ENCODE measurements at places on chromosomes 2 and 18. TPM values are rescaled to one million over a fixed set of nuclear protein-coding genes. Genes with fewer than 3 reads are reported as not detected.

GRCh38 chr18:45379903-45380302 is 235.4 kb upstream of the SLC14A2 start:
- DNase-seq, result no peak

GRCh38 chr2:172098650-172099471 is 3.8 kb downstream of the DLX2 start:
- no peak for DNase-seq

DNA sequence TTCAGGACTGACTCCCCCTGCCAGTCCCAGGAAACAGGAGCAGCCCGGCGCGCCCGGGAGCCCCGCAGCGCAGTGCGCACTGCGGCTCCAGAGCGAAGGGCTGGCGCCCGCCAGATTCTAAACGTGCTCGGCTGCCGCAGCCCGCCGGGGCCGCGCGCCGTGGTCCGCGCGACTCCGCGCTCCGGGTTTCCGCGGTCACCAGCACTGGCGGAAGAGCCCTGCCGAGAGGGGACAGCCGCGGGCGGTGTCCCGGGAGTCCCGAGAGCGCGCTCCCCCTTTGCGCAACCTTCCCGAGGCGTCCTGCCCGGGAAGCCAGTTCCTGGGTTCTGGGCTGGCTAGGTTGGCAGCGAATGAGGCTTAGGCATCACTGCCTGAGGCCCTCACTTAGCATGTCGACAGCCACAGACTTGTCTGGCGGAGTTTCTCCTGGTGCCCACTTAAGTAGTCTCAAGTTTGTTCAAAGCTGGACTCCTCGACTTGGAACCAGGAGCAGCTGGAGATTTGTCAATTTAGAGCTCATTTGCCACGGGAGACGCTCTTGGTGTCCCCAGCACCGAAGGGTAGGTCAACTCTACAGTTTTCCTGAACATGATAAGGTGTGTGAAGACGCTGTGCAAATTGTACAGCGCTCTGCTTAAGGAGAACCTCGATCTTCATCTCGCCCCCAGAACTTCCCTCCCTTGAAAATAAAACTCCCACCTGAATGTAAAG is 1.5 kb upstream of the VSNL1 start:
- DNase-seq, result peak; percentile 78

DNA sequence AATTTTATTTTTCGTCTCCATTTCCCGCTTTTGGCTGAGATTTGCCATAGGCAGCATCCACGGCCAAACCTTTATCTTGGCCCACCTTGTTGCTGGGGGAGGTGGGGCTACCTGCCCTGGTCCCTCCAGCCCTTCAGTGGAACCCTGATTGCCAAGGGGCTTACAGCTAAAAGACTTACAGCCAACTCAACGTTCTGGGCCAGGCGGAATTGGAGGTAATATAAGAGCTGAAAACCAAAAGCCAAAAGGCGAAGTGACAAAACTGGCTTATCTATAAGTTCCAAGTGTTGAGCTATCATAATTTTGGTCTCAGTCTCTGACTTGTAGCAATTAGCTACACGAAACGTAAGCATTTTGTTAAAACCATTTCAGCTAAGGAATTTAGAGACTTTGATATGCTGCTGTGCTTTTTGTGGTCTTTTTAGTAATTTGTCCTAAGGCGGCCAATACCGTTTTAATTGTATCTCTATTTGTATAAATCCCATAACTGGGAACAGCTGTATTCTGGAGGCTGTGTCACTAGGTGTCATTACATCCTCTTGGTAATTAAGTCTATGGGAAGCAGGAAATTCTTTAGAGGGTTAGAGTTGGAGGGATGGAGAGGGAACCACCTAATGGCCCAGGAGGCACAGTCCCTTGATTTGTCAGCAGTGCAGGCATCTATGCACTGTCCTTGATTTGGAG is 24.0 kb downstream of the PDCD1 start:
- DNase-seq, result no peak

Gene TUBB8B
- not detected for total RNA-seq

Gene STRADB
- total RNA-seq, result 33.6 TPM

GRCh38 chr2:64938607-64939285 is 50.5 kb upstream of the SLC1A4 start:
- DNase-seq, result no peak

Gene TOGARAM2
- total RNA-seq, result 1.1 TPM

- DNase-seq, result no peak
Measured at GRCh38 chr2:198717451-198717850, 740.3 kb downstream of the SATB2 start.

Gene AGXT
- total RNA-seq, result not detected

- DNase-seq, result no peak
Measured at GRCh38 chr2:180161415-180161814, 154.3 kb upstream of the CWC22 start.

DNA sequence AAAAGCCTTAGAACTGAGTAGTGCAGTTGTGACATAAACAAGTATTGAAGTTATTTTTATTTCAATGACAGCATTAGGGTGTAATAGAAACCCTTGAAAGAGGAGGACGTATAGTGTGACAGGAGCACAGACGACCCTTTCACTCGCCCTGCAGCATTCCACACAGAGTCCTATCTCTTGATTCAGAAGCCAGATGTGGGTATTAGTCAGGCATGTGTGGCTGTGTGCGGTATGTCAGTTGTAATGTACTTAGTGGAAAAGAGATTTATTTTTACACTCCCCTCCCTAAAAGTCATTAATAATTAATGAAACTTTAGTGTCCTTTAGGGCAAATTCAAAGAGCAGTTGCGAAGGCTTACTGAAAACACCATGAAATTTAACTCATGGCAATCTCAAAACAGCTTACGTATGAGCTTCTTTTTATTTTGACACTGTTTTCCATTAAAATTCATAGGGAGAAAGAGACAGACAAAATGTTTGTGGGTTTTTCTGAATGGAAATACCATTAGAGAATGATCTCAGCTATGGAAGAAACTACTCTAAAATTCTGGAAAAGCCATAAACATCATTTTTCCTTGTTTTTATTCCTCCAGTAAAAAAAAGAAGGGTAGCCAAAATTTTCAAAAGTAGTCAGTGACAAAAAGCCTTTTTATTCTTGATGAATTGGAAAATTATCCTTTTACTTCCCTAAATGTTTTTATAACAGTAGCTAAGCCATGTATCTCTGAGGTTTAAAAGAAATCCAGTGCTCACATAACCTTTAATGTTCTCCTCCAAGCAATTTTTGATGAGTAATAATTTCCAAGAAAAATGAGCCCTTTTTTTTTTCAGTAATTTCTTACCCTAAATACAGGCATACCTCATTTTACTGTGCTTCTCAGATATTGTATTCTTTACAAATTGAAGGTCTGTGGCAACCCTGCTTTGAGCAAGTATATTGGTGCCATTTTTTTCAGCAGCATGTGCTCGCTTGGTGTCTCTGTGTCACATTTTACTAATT is 84.0 kb upstream of the DSEL start:
- peak; percentile 28 for DNase-seq

Gene FAM110C
- 15.1 TPM for total RNA-seq

DNA sequence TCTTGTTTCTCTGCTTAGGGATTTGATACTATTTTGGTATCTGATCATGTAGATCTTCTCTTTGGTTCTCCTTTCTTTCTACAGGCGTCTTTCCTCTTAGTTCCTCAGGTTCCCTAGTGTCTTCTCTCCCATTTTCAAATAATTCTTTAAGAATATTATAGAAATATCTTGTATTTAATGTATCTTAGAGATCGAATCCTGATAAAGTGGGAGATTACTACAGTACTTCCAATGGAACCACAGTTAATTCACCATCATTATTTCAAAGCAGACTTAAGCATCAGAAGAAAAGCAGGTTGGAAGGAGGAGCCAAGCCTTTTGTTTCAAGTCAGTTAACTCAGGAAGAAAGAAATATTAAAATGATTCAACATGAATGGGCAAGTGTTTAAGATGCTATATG is 1.1 kb upstream of the CHN1 start:
- DNase-seq, result no peak

Gene SIX3
- not detected for total RNA-seq

Gene MAP3K2
- total RNA-seq, result 61.0 TPM

DNA sequence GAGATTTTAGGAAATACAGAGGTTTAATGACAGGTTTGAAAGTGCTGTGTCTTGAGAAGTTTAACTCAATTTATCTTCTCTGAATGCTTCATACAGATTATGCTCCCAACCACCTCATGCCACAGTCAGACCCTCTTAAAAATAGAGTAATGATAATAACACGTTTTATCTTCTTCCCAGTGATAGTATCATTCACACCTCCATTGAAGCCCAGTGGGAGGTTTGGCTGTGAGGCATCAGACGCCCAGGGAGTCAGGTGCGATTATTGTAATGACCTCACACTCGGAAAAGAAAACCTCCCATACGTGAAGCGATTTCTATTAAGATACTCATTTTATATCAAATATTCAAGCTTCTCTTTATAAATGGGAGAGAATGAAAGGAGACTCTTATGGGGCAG is 366.3 kb downstream of the SETBP1 start:
- no peak for DNase-seq

Gene GPR75
- 9.4 TPM for total RNA-seq

Gene GDF7
- total RNA-seq, result 1.3 TPM

GRCh38 chr18:12599966-12600365 is 57.9 kb downstream of the SPIRE1 start:
- DNase-seq, result no peak

Gene REG3A
- 381 TPM for total RNA-seq

GRCh38 chr2:107592280-107592624 is 234.4 kb upstream of the RGPD4 start:
- no peak for DNase-seq

- no peak for DNase-seq
Measured at GRCh38 chr2:239818086-239818485, 207.1 kb downstream of the NDUFA10 start.

GRCh38 chr2:159089543-159089942 is 121.1 kb downstream of the TANC1 start:
- no peak for DNase-seq

Gene CRYBA2
- not detected for total RNA-seq

DNA sequence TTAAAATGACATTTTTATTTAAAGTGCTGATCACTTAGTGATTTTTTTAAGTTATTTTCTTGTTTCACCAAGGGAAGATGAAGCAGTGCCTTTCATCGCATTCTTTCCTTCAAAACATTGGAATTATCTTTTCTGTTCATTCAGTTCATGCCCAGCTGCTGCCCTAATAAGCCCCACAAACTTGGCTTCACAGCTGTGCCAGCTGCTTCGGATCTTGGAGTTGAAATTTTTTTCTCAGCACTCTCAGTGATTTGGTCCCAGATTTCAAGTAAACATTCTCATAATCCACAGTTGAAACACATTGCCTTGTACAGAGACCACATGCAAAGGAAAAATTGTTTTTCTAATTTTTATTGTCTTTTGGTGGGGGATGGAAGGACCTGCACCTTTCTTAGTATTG is 353.3 kb upstream of the LRP1B start:
- DNase-seq, result no peak

Gene TRIM43
- not detected for total RNA-seq

DNA sequence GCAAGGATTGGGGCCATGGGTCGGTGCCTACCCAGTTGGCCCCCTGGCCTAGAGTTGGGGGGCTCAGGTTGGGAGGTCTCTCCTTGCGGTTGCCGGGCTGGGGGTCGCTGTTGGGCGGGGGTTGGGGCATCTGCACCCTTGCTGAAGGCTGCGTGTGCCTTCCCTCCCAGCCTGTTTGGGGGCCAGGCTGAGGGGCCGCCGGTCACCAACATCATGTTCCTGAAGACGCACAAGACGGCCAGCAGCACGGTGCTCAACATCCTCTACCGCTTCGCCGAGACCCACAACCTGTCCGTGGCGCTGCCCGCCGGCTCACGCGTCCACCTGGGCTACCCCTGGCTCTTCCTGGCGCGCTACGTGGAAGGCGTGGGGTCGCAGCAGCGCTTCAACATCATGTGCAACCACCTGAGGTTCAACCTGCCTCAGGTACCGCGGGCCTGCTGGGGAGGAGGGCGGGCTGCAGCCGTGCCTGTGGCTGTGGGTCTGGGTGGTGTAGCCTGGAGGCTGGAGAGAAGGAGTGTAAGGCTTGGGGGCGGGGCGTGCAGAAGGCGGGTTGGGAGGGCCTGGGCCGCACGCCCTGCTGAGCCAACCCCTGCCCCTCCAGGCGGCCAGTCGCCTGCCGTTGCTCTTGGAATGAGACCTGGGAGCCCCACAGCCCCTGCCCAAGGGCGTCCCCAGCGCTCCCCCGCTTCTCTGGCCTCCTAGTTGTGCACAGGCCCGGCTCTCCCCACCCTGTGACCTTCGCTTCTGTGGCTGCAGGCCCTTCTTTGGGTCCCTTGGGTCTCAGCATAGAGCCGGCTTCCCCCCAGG is 7.2 kb upstream of the NEU4 start:
- DNase-seq, result peak; percentile 39

GRCh38 chr2:95023222-95023597 is 2.3 kb upstream of the MAL start:
- peak; percentile 62 for DNase-seq

DNA sequence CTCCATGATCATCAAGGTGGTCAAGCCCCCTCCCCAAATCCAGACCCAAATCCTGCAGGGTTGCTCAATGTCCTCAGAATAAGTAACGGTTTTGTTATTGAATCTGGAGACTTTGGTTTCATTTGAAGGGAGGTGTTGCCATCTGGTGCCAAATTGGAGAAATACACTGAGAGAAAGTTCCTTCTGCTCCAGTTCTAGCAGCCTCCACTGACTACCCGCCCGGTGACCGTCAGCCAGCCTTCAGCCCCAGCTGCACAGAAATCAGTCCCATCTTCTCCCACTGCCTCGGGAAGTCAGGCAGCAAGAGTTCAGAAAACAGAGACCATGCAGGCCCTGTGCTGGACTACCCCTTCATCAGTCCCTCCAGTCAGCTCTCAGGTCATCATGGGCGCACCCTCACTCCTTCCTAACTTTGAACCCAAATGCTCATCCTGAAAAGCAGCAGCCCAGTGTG is 38.7 kb downstream of the PKDCC start:
- DNase-seq, result peak; percentile 88

GRCh38 chr2:55810622-55811020 is 113.0 kb downstream of the EFEMP1 start:
- DNase-seq, result no peak

- peak; percentile 61 for DNase-seq
Measured at GRCh38 chr2:96907115-96908041, 37.5 kb upstream of the SEMA4C start.

DNA sequence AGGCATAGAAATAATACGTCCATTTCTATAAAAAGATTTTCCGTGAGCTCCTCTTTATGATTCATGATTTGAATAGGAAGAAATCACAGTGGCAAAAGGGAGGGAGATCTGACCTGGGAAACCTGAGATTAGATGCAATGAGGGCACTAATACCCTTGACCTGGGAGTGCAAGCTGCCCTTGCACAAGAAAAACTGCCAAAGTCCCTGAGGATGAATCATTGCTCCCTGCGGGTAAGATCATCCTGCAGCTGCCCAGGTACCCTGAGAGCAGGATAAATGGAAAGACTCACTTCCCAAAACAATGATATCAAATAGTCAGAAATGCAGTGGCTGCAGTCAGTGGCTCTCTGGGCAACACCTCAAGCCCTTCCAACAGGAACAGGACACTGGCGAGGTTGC is 11.6 kb downstream of the FHL2 start:
- DNase-seq, result no peak

DNA sequence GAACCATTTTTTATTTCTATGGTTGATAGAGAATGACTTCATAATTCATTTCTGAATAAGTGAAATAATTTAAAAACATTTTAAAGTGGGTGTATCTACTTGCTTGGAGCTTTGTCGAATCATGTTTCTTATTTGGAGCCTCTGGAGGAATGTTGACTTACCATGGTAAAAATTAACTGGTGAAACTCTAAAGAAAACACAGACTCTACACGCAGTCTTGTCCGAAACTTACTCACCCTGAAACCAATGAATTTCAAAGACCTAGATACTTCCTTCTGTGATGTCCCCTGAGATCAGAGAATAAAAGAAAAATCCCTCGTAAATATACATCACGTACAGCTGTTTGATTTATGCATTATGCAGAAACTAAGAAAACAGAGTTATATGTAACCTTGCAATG is 665.2 kb upstream of the NRXN1 start:
- no peak for DNase-seq

Gene ACKR3
- 5.2 TPM for total RNA-seq

Gene PAIP2B
- 5.2 TPM for total RNA-seq

Gene C1QL2
- total RNA-seq, result not detected

Gene PDE1A
- not detected for total RNA-seq
